Hematopoietic multipotent progenitor cell (in vitro differentiated cells): ENCODE measurements at places on chromosomes 11 and 22. TPM values are rescaled to one million over a fixed set of nuclear protein-coding genes. Genes with fewer than 3 reads are reported as not detected.

DNA sequence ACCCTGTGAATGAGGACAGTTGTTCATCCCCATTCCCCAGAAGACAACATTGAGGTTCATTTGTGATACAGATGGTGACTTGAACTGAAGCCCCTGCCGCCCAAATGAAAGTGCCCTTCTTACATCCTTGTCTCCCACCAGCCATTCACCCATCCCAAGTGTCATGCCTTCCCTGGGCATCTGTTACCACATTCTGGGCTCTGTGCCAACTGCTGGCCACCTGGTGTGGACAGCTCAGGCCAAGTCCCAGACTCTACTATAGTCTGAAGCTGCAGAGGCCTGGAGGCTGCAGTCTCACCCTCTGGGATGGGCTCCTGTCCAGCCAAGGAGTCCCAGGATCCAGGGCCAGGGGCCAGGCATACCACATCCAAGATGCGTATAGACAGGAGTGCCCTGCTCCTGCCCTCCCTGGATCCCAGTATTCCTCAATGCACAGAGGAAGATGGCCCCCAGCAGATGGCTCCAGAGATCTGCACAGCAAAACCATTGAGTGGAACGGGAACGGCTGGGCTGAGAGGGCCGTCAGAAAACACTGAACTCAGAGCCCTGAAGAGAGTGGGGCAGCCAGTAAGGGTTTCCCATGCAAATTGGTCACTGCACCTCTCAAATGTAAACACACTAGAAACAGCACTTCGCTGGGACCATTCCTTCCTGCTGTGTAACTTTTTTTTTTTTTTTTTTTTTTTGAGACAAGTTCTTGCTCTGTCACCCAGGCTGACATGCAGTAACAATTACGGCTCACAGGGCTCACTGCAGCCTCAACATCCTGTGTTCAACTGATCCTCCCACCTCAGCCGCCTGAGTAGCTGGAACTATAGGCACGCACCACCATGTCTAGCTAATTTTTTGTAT is 22.8 kb downstream of the ARRB1 start:
- peak; percentile 95 for DNase-seq

- DNase-seq: no peak
Observed at GRCh38 chr11:116689413-116690127, 83.2 kb downstream of the BUD13 start.

FZD4 gene
- 0.27 TPM for total RNA-seq

DNA sequence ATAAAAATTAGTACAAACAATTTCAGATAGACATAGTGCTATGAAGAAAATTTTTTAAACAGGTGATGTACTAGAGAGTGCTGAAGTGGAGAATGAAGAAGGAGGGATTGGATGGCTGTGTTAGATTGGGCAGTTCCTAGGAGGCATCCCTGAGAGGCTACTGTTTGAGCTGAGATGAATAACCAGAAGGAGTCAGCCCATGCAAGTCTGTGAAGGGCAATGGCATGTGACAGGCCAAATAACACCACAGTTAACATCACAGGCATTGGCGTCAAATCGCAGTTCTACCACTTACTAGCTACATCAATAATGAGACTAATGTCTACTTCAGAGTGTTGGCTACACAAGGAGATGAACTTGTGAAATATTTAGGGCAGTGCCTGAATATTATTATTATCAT is 35.4 kb downstream of the HORMAD2 start:
- no peak for DNase-seq
